WTC11 (cell line): ENCODE measurements at places on chromosomes 5 and 9.

GRCh38 chr9:116687074-116687753 lies at the start of gene TRIM32:
Gene TRIM32, plus strand, starts transcription at chr9:116687305. Its CDS starts 10,438 bp downstream, at chr9:116697743.
- DNase-seq, result peak; percentile 95
- H3K27me3 ChIP-seq, result peaks cover 12% of the 10 kb centered on the region
- peak within 1 kb of the TSS; percentile 87 for H3K4me3 ChIP-seq
- H3K36me3 ChIP-seq, result peaks cover 22% of the 10 kb centered on the region
- no peak within 1 kb of the TSS for H3K27ac ChIP-seq

- H3K27me3 ChIP-seq, result peaks cover 9% of the 10 kb centered on the region
- DNase-seq, result no peak
- H3K4me1 ChIP-seq, result peaks cover 41% of the 10 kb centered on the region
Measured at GRCh38 chr5:151153766-151154272, 3.8 kb downstream of the ANXA6 start.

DNA sequence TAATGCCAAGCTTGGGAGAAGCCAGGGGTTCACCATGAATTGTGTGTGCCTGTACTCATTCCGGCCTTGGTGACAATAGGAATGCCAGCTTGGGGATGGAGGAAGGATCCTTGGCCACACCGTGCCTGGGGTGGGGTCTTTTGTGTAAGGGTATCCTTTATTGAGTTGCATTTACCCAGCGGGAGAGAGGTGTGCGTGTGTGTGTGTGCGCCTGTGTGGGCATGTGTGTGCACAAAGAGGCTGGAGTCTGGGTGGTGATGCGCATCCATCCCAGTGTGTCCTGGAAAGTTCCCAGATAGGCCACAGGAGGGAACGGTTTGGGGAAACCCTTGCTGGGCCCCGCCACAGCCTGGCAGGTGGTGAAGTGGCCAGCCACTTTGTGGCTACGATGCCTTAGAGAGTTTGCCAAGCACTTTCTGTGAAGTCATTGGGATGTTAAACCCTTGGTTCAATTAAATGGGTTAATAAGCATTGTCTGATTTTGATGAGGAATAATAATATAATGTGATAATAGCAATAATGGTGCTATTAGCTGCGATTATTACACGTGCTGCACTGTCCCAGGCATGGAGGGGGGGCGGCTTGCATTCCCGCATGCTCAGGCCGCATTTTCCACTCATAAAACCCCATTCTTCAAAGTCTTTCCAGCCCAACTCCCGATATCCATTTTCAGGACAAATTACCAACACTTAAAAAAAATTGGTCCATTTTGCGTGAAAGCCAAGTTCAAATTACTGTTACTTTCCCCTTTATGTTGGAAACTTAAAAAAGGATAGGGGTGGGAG lies 13.7 kb downstream of the PITX1 start:
- no peak overlapping the region for H3K4me3 ChIP-seq
- H3K27me3 ChIP-seq, result peaks cover 28% of the 10 kb centered on the region
- H3K4me1 ChIP-seq, result peaks cover 5% of the 10 kb centered on the region
- DNase-seq, result peak; percentile 11
- no peak overlapping the region for H3K27ac ChIP-seq

- H3K4me1 ChIP-seq, result peaks cover 44% of the 10 kb centered on the region
- H3K27me3 ChIP-seq, result no peaks in the 10 kb centered on the region
- peak overlapping the region; percentile 19 for H3K27ac ChIP-seq
Measured at GRCh38 chr5:107933326-107933725, 262.6 kb upstream of the EFNA5 start.

DNA sequence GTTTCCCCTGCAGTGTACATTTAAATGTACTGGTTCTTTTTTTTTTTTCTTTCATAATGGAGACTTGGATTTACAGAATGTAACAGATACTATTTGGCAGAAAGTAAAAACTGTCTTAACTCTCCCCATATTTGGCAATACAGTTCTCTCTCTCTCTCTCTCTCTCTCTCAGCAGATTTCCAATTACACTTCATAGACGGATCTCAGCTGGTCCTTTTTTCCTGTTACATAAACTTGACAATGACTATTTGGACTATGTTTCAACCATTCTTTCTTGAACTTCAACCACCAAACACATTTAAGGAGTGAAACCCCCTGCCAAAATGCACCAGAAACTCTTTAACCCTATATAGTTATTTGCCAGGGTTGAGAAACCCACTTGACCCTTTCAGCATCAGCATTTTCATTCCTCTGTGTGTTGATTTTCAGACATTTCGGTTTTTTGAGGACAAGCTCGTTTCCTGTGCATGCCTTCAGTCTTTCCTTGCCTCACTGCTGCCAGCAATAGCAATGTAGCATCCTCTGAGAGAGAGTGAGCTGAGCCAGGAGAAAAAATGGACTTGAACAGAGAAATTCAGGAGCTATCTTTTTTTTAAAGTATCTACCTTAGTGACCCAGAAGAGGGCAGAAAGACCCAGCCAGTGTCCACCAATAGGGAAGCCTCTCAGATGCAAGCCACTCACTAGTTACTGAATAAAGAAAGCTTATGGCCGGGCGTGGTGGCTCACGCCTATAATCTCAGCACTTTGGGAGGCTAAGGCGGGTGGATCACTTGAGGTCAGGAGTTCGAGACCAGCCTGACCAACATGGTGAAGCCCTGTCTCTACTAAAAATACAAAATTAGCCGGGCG lies 26.0 kb upstream of the GNA14 start:
- DNase-seq, result no peak
- no peak overlapping the region for H3K4me3 ChIP-seq
- no peaks in the 10 kb centered on the region for H3K36me3 ChIP-seq
